ENCODE measurements at places on chromosomes 1 and 21. TPM values are rescaled to one million over a fixed set of nuclear protein-coding genes. Genes with fewer than 3 reads are reported as not detected.

- no peak for DNase-seq
These were observed 111.9 kb downstream of the NRIP1 start for GRCh38 chr21:14952916-14953315.

DNA sequence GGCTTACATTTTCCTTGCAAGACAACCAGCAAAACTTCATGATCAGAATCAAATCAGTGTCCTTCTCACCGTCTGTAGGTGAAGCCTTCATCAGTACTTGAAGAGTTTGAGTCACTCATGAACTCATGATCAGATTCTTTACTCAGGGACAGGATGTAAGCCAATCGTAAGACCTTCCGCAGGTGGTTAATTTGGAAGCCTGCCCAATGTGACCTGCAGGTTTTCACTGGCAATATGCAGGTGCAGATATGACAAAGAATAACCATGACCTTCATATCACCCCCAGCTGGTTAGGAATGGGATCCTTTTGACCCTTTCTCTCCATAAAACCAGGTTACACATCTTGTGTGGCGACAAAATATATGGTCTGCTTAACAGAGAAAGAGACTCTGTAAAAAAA, 2.4 kb upstream of the PRAMEF20 start:
- no peak for DNase-seq

ERVH48-1 gene
- total RNA-seq = 0.13 TPM

- no peak for DNase-seq
These were observed 497.9 kb upstream of the NEGR1 start for GRCh38 chr1:72780212-72780611.

UROD gene
- total RNA-seq = 78.8 TPM

- peak; percentile 74 for DNase-seq
These were observed at the start of gene PRKACB for GRCh38 chr1:84143796-84144565. TSS of gene PRKACB (plus strand) at chr1:84144271. CDS start at chr1:84144362, 91 bp downstream.

GRCh38 chr1:30982937-30983336, 74.4 kb upstream of the SDC3 start:
- no peak for DNase-seq

GRCh38 chr1:44642255-44642654, 32.0 kb downstream of the TMEM53 start:
- DNase-seq = no peak

- peak; percentile 22 for DNase-seq
These were observed 25.2 kb downstream of the FHAD1 start for GRCh38 chr1:15272009-15272781.

- DNase-seq = peak; percentile 4
These were observed 40.1 kb upstream of the HMCN1 start for GRCh38 chr1:185694081-185694480.

DNA sequence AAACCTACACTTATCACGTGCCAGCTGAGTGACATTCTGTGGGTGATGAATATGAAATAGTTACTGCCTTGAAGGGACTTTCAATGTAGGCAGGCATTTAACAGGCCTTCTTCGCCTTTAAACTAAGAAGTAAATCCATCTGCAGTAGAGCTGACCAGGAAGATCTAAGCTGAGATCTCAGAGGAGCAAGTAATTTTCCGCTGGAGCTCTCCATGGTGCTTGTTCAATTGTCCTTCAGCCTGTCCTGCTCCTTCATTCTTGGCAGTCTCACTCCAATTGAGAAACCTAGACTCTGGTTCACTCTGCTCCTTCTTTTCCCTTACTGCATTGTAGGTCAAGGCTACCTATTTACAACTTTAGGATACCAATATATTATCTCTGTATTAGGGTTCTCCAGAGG, 183.5 kb downstream of the HMCN1 start:
- no peak for DNase-seq

CD1B gene
- total RNA-seq = not detected

NTMT2 gene
- not detected for total RNA-seq

RCAN3 gene
- 217 TPM for total RNA-seq

DNA sequence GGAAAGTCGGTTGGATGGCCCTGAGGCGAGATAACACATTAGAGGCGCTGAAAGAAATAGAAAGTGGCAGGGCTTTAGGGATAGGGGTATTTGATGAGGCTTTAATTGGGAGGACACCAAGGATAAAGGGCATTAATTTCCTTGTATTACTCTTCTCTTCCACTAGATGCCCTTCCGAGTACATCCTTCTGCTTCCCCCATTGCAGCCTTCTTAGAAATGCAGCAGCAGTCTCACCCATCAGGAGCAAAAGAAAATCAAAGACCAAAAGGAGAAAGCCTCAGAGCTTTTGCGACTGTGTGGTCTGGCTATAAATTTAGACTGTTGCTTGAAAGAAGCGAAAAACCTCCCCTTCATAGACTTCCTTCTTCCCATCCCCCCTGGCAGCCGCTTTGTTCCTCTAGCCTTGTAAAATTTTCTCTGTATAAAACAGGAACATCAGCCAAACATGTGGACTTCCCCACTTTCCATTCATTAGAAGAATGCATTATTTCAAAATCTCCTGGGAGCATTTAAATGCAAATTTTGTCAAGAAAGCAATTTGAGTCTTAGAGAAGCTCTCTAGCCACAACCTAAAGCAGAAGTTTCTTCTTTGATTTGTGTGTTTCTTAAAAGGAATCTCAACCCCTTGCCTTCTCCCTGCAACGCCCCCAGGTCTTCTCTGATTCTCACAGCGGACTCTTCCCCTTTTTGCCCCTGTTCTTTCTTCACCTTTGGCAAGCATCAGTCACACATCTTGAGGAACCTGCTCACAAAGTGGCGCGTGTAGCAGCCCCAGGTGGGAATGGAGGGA, 76.6 kb downstream of the NDUFS5 start:
- DNase-seq = no peak

ASCL5 gene
- total RNA-seq = 0.27 TPM

MCL1 gene
- 291 TPM for total RNA-seq

GRCh38 chr1:55386456-55386855, 171.3 kb upstream of the USP24 start:
- DNase-seq = no peak

GRCh38 chr1:212162635-212163034, 122.6 kb upstream of the PPP2R5A start:
- DNase-seq = peak; percentile 24

- DNase-seq = no peak
These were observed 88.4 kb downstream of the DPYD start for GRCh38 chr1:97832481-97832880.

DNA sequence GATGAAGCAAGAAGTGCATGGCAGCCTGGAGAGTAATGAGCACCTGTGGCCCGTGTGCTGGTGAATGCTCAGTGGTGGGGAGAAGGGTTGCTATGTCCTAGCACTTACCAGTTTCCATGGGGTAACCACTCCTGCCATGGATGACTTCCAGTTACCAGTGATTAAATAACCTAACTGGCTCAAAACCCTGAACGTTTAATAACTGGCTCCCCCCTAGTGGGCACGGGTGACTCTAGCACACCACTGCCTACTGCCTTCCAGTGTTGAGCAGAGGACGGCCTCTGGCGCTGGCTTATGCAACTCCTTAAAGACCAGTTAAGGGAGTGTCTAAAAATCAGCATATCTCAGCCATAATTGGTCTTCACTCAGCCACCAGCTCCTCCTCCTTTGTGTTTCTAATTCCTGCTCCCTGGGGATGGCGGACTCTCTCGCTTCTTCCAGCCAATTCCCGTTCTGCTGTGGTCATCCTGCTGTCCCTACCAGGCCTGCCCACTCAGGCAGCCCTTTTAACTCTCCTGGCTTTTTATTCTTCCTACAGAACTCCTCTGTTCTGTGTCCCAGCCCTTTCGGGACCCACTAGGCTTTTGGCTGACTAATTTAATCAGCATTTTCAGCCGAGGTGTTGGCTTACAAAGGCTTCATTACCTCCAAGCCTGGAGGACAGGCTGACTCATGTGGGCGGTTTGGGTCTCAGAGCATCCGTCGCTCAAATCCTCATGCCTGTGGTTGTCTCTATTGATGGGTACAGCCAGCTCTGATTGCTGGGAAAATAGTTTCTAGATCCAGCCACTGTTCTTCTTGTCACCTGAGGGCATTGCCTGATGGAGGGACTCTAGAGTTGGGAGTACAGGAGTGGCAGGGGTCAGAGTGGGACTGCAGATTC, 332.4 kb downstream of the CAMTA1 start:
- DNase-seq = no peak

DNA sequence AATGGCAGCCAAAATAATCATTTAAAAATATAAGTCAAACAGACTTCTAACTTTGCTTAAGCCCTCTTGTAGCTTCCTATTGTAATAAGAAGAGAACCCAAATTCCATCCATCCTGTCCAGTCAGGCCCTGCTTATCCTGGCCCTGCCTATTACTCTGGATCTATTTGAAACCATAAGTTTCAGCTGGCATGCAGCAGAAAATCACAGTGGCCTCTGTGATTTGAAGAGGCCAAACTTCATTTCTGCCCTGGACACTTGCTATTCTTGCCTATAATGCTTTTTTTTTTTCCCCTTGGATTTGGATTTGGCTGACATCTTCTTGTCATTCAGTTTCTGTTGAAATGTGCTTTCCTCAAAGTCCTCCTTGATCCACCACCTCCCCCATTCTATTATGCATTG, 642.8 kb downstream of the USP25 start:
- no peak for DNase-seq

All from naive thymus-derived CD8-positive, alpha-beta T cell (primary cell).